ENCODE measurements at places on chromosomes 16 and 17. TPM values are rescaled to one million over a fixed set of nuclear protein-coding genes. Genes with fewer than 3 reads are reported as not detected.

GRCh38 chr17:46020023-46020761 lies 21.1 kb downstream of the STH start:
- no peak for DNase-seq

DNA sequence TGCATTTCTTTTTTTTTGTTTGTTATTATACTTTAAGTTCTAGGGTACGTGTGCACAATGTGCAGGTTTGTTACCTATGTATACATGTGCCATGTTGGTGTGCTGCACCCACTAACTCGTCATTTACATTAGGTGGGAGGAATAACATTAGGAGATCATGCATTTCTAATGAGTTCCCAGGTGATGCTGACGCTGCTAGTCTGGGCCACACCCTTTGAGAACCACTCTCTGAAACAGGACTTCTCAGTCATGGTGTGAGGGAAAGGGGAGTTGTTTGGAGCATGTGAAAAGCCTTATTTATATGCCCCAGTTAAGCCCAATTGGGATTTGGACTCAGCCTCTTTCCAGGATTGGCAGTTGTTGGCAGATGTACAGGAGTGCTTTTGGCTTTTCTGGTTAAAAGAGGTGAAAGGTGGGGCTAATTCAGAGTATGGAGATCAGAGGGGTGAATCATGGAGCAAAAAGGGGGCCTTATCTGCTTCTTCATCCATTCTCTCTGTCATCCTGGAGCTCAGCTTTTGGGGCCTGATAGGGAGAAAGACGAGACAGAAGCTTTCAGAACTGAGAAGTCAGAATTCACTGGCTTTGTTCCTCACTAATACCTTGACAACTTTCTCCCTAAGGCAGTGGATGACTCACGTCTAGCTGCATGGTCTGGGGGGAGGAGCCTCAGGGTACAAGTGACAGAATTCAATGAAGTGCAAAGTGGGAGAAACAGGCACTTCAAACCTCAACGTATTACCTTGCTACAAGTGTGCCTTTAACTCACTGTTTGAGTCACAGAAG lies 180.0 kb upstream of the CACNG3 start:
- DNase-seq: no peak

- no peak for DNase-seq
These were observed 150.1 kb downstream of the ITFG1 start for GRCh38 chr16:47310792-47311211.

DNA sequence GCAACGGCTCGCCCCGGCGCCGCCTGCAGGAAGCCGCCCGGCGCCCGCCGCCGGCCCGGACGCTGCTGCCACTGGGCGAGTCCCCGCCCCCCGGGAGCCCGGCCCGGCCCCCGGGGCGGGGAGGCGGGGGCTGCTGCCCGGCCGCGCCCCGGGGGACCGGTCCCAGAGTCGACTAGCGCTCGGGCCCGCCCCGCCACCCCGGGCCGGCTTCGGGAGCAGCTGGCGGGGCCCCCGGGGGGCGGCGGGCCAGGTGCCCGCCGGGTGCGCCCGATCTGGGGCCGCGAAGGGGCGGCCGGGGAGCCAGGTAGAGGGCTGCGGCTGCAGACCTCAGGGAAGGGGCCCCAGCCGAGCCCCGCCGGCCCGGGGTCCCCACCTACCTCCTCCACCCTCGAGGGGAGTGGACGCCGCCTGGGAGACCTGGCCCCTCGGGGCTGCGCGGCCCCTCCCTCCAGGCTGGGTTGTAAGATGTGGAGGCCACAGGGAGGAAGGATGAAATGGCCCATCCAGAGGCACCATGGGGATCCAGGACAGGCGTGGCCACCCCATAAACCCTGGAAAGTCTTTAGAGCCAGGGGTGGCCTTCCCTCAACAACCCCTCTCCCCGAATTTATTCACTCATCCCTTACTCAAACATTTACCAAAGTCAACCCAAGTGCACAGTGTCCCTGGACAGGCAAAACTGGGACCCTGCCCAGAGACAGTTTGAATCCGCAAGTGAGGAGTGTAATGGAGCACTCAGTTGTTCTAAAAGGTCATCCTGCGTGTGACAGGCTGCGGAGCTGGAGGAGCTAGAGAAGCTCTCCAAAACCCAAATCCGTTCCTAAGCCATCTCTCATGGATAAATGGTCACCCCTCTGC lies at the start of gene CDYL2:
CDYL2 (minus strand) TSS at position 73 of the 858 bp plus-strand sequence. CDS start 425 bp downstream, outside the sequence.
- no peak for DNase-seq

GFER gene
- 49.2 TPM for total RNA-seq

SRL gene
- not detected for total RNA-seq

- DNase-seq: no peak
These were observed 661 bp downstream of the GIT1 start for GRCh38 chr17:29588562-29589411.

GRCh38 chr16:19130852-19131824 lies 17.4 kb downstream of the ITPRIPL2 start:
- DNase-seq: no peak

GRCh38 chr17:40338058-40338457 lies 26.5 kb downstream of the GJD3 start:
- no peak for DNase-seq

- DNase-seq: no peak
These were observed 18.2 kb downstream of the PGS1 start for GRCh38 chr17:78396441-78397337.

PRSS33 gene
- total RNA-seq: 0.59 TPM

CPNE7 gene
- total RNA-seq: 32.7 TPM

DNA sequence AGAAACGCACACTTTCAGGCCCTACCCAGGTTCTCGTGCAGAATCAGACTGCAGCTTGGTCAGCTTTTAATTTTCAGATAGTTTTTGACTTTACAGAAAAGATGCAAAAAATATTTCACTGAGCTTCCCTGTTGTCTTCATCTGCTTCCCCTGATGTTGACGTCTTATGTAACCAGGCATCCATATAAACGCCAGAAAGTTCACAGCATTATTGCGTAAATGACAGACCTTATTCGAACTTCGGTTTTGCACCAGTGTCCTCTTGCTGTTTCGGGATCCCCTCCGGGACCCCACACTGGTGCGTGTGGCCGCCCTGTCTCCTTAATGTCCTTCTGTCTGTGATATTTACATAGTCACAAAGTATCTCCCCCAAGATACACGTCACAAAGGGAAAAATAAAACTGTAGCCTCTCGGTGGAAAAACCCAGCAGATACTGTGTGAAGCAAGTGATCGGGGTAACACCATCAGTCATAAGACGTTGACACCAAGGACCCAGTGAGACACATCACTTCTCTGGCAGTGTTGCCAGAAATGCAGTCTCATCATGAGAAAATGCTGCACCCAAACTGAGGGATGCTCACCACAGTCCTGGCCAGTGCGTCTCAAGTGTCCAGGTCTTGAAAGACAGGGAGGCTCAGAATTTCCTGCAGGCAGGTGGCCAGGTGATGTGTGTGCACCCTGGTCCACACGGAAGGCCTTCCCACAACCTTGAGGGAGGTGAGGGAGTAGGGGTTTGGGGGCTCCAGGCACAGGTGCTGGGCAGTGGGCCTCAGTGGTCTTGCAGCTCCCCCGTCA lies 4.3 kb downstream of the BANP start:
- DNase-seq: no peak

DNA sequence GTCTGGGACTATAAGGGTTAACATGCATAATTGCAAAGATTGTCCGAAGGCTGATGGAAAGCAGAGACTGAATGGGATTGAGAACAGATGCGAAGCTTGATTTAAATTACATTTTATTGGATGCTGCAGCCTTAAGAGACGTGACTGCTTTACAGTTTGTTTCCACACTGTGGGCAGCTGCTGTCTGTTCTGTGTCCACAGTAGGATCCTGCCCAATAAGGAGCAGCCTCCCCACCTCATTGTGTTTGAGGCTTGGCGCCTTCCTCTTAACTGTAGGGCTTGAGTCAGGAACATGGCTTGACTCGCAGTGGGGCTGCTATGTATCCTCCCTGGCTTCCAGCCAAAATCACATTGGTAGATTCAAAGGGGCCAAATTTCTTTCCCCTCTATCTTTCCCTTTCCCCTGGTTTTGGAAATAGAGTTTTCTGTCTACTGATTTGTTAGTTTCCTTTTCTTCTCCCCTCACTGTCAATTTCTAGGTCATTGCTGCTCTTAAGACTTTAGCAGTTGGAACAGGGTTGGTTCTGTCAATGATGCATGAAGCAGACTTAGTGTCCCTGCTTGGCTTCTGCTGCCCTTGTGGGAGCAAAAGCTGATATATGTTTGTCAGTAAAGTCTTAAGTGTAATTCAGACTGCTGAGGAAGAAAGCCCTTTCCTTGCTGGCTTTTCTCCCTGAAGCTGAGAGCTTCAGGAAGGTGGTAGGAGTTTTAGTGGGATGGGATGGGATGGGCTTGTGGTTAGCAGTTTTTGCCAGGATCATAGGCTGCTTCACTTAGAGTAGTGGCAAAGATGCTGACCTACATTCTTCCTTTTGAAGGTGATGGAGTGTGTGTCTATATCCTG lies 5.0 kb upstream of the RARA start:
- DNase-seq: no peak

- DNase-seq: no peak
These were observed 76.0 kb downstream of the CHD9NB start for GRCh38 chr16:52976539-52977167.

- DNase-seq: no peak
These were observed 5.8 kb downstream of the DEXI start for GRCh38 chr16:10936272-10936984.

DOC2A gene
- 3.2 TPM for total RNA-seq

GRCh38 chr16:53836680-53837079 lies 132.7 kb downstream of the FTO start:
- no peak for DNase-seq

GRCh38 chr16:1990351-1991134 lies 773 bp downstream of the SYNGR3 start:
- no peak for DNase-seq

GRCh38 chr17:34458266-34458665 lies 95.2 kb upstream of the CCL1 start:
- no peak for DNase-seq

C17orf100 gene
- 2.8 TPM for total RNA-seq

GAS2L2 gene
- not detected for total RNA-seq

ADAMTS18 gene
- not detected for total RNA-seq

All from Panc1 (cell line).